ENCODE measurements at places on chromosomes 4 and X.

- DNase-seq: no peak
These were observed 242.2 kb downstream of the FMR1NB start for GRCh38 chrX:148223361-148223760.

- DNase-seq: no peak
These were observed 81.2 kb downstream of the KLF8 start for GRCh38 chrX:56313308-56313707.

DNA sequence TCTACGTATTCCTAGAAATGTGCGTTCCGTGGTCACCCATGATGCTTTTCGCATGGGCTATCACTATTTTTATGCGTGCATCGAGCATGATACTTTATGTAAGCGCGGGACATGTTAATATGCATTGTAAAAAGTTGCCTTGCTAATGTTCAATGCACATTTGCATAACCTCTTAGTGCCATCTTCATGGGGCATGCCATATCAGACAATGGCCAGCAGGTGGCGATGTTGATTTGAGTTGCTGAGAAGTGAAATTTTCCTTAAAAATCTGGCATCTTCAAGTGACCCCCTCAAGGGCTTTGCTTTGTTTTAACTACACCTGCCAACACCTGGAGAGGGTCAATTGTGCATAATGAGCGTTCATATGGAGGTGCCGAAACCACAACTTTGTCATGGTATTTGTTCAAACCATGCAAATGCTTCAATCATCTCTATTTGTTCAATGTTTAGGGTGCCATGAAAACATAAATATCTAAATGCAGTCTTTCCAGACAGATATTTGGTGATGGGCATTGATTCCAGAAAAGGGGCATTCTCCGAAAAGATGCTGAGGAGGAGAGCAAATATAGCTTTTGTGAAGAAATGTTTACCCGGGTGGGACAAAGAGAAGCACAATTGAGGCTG, 833.9 kb upstream of the PRKX start:
- DNase-seq: peak; percentile 59

- DNase-seq: peak; percentile 1
These were observed 204.9 kb downstream of the SMARCA1 start for GRCh38 chrX:129318375-129318774.
